ENCODE measurements at places on chromosomes 7 and 10.

GRCh38 chr7:88071994-88072714 is 138.1 kb downstream of the ADAM22 start:
- DNase-seq, result no peak

- DNase-seq, result no peak
Measured at GRCh38 chr10:44911081-44911540, at the start of gene TMEM72. TSS of gene TMEM72 (plus strand) at chr10:44911337. CDS start at chr10:44911513, 176 bp downstream.

DNA sequence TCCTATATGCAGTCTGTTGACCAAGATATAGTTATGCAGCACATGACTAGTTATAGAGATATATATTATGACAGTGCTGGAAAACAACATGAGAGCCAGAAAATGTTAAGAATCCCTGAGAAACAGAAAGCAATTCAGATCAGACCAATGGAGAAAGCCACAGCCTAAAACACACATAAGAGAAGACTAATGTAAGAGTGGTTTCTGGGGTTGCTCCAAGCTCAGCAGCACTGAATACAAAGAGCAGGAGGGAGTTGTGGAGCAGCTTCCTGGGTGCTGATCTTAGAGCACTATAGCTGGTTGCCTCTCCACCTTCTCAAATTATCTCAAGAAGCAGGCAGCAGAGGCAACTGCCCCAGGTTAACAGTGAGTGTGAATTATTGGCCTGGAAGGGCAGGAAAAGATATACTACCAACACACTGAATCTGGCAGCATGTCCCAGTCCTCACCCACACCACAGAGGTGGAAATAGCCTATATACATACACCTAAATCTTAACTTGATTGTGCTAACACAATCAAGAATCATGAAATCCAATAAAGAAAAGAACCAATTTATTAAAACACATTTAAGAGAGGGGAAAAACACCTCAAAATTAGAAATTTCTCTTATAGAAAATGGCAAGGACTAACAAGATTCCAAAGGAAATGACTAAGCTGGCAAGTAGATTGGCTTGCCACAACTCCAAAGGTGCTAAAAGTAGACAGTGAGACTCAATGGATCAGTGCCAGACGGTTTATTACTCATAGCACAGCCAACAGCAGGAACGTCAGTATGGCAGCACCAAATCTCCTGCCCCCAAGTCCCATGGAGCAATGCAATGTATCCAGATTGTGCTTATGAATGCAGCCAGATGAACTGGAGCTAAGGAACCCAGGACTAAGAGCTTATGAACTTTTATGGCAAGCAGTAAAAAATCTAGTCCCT is 5.1 kb downstream of the PTTG1IP2 start:
- DNase-seq, result peak; percentile 63

DNA sequence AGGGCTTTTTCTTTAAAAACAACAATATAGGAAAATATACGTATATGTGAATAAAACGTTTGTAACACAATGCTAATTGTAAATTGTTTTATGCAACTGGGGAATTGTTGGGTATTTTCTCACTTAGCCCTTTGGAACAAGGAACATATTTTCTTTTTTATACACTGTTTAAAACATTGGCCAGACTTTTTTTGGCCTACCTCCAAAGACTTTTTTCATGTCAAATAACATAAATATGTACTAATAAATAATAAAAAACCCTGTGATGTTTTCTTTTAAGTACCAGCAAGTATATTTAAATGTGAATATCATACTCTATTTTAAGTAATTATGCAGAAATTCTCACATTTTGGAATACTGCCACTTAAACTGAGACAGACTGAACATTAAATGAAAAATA is 15.7 kb downstream of the TMEM106B start:
- DNase-seq, result peak; percentile 37

- DNase-seq, result no peak
Measured at GRCh38 chr7:24427048-24427447, 143.1 kb downstream of the NPY start.

GRCh38 chr7:5423976-5424748 is 528 bp upstream of the TNRC18 start:
- DNase-seq, result peak; percentile 98

DNA sequence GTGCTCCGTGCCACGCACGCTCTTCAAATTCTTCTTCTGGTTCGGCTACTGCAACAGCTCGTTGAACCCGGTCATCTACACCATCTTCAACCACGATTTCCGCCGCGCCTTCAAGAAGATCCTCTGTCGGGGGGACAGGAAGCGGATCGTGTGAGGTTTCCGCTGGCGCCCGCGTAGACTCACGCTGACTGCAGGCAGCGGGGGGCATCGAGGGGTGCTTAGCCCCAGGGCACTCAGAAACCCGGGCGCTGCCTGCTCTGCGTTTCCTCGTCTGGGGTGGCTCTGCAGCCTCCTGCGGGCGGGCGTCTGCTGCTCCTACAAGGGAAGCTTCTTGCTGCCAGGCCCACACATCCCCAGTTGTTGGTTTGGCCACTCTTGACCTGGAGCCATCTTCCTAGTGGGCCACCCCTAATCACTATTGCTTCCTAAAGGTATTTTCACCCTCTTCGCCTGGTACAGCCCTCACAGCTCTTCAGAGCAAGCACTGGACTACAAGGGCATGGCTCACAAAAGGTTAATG is 2.5 kb downstream of the ADRA2A start:
- DNase-seq, result no peak

DNA sequence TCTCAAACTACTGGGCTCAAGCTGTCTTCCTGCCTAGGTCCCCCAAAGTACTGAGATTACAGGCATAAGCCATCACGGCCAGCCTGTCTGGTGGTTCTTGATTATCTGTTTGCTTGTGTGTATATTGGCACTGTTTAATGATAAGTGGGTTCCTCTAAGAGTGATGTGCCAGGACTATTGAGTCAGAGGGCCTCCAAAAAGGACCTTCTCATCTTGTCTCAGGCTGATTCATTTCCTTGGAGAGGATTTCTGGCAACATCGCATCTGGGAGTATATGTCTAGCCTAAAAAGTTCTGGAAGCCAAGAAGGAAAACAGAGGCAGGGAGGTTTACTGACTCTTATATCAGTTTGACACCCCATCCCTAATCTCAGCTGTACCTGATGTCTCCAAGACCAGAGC is 27.1 kb upstream of the AKAP9 start:
- peak; percentile 91 for DNase-seq

- no peak for DNase-seq
Measured at GRCh38 chr7:18290223-18290622, 205.3 kb upstream of the HDAC9 start.

GRCh38 chr7:37376386-37376785 is 72.3 kb downstream of the ELMO1 start:
- no peak for DNase-seq

DNA sequence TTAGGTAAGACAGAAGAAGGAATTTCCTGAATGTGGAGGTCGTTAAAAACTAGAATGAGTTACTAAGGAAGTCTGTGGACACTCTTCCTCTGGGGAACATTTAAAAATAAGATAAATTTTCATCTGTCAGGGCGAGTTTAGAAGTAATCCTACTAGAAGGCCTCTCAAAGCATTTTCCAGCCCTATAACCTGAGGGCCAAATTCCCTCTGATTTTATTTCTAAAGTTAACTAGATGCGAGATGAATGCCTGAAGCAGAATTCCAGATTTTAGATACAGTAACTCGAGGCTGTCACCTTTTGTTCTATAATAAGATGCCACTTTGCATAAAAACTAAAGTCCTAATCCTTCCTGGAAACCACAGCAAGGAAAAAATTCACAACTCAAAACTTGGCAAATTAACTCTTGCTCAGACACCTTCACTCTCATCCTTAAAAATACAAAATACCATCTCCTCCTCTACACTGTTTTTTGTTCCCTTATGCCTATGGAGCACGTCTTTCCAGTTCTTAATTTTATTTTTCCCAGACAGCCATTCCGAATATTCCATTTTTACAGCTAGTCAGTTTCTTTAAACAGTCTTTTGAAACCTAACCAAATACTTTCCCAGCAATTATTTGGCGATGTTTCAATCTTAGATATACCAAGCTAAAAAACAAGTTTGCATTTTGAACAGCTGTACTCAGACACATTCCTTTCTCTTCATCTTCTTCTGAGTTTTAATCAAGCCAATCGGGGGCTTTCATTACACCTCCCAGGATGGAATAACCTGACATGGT is 420.7 kb upstream of the NFE2L3 start:
- no peak for DNase-seq

- DNase-seq, result no peak
Measured at GRCh38 chr7:47551668-47552440, 30.1 kb downstream of the TNS3 start.

DNA sequence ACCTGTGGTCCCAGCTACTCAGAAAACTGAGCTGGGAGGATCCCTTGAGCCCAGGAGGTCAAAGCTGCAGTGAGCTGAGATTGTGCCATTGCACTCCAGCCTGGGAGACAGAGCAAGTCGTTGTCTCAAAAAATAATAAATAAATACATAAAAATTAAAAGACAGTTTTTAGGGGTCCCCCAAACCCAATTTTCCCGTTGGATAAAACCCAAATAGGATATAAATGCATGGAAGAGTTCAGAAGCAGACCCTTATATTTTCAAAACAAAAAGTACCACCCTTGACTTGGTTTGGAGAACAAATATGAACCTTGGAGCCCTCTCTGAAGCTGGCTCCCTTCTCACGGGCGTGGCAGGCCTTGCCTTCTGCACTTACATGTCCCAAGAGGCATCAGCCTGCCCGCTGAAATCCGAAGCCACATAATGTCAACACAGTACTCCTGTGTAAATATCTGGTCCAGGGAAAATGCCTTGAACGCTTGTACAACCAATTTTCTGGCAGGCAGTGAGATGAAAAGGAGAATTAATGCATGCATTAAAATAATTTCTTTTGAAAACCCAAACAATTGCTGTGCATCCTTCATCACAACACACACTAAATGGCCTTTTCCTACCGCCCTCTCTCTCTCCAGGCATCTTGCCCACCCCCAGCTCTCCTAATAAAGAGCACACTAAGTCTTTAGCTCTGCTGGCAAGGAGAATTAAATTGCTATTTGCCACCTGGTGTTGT is 46.4 kb upstream of the PARD3 start:
- DNase-seq, result peak; percentile 75

GRCh38 chr10:122328676-122329075 is 45.8 kb upstream of the PLEKHA1 start:
- no peak for DNase-seq

DNA sequence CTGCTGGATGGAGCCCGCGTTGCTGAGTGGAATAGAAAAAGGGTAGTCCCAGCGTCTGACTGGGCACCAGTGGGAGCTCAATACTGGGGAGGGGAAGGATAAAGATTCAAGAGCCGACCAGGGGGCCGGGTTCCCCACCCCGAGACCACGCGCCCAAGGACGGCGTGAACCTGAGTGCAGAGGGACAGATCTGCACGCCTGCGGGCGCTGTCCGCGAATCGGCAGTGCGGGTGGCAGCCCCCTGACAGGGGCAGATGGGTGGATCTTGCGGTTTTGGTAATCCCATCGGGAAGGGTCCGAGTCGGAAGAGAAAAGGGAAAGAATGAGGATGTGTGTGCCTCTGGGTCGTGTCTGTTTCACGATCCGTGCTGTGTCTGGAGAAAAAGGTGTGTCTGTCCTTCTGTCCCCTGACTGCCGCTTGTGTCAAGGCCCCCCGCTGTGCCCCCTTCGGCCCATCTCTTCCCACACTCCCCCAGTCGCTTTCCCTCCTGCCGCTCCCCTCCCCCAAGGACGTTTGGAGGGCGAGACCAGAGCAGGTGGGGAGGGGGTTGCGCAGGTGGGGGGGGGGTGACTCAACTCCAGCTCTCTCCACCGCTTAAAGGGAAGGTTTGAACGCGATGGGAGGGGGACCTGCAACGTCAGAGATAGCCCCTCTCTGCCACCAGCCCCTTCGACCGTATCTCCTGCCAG is 734 bp upstream of the VGF start:
- no peak for DNase-seq

DNA sequence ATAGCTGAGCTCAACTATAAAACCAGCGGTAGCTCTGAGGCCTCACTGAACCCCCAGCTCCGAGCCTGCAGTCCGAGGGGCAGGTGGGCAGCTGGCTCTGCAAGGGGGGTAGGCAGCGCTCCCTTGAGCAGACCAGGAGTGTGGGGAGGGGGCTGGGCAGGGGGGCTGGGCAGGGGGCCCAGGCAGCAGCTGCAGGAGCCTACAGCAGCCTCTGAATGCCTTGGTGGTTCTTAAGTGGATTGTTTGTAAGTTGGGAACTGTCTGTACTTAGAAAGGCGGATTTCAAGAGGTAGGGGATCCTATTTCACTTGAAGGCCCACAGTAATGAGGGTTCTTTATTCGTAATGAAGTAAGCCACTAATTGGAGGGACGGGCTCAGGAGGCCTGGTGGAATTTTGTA is 72.3 kb downstream of the ICA1 start:
- DNase-seq, result peak; percentile 5

DNA sequence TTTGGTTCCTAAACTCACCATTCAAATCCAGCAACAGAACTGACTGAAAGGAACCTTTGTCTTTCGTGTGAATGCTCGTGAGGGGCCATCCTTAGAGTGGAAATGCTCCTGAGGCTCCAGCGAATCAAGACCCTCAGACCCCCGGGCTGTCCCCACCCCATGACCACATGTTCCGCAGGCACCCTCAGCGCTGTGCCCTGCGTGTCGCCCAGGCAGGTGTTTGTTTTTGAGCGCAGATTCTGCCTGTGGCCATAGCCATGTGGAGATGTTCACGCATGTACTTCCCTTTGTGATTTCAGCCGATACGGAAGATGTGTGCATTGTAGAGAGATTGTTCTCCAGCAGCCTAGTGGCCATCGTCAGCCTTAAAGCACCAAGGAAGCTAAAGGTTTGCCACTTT is 24.2 kb downstream of the WIPI2 start:
- DNase-seq, result no peak

GRCh38 chr10:130934293-130935127 is 377.0 kb downstream of the TCERG1L start:
- no peak for DNase-seq

DNA sequence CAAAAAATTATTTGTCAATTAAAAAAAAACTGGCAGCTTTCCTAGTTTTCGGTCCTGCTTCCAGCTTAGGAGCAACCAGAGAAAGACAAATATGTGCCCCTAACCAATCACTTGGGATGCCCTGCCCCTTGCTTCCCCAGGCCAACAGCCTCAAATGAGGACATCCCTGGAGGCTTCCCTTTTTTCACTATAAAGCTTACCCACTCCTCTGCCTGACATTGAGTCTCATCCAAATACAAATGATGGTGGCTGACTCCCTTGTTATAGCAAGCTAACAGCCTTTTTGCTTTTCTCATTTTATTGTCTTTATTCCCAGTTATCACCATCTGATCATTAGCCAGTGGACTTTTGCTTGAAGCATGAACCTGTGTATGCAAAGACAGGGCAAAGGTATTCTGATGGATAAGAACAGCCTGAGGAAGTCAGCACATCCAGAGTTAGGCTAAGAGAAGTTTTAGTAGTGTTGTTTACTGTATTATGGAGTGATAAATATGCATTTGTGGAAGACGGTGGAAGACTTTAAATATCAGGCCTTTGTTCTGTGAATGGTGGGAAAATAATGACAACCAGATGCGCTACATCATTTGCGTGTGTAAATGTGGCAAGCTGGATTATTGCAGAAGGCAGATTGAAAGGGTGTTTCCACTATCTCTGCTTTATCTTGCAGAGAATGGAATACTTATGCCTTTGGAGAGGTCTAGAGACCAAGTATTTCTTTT is 1.7 kb upstream of the CCM2 start:
- no peak for DNase-seq

GRCh38 chr7:36747280-36748016 is 23.2 kb upstream of the AOAH start:
- DNase-seq, result peak; percentile 91

GRCh38 chr7:86818903-86819302 is 175.2 kb downstream of the GRM3 start:
- no peak for DNase-seq
